Natural killer cell treated with Interleukin-12 subunit alpha and Interleukin-12 subunit beta and Interleukin-15 and Interleukin-18, amount 100 ng/mL, for 72 hours (primary cell): ENCODE measurements at places on chromosomes 2 and 18. TPM values are rescaled to one million over a fixed set of nuclear protein-coding genes. Genes with fewer than 3 reads are reported as not detected.

GRCh38 chr2:241567776-241568175, 9.2 kb downstream of the BOK start:
- H3K36me3 ChIP-seq, result no peaks in the 10 kb centered on the region
- no peaks in the 10 kb centered on the region for H3K27me3 ChIP-seq
- H3K4me1 ChIP-seq, result peaks cover 6% of the 10 kb centered on the region
- no peak overlapping the region for H3K4me3 ChIP-seq

GRCh38 chr2:104919127-104919526, 65.2 kb downstream of the POU3F3 start:
- no peaks in the 10 kb centered on the region for H3K4me1 ChIP-seq
- H3K27me3 ChIP-seq, result peaks cover 4% of the 10 kb centered on the region
- peaks cover 4% of the 10 kb centered on the region for H3K36me3 ChIP-seq

DNA sequence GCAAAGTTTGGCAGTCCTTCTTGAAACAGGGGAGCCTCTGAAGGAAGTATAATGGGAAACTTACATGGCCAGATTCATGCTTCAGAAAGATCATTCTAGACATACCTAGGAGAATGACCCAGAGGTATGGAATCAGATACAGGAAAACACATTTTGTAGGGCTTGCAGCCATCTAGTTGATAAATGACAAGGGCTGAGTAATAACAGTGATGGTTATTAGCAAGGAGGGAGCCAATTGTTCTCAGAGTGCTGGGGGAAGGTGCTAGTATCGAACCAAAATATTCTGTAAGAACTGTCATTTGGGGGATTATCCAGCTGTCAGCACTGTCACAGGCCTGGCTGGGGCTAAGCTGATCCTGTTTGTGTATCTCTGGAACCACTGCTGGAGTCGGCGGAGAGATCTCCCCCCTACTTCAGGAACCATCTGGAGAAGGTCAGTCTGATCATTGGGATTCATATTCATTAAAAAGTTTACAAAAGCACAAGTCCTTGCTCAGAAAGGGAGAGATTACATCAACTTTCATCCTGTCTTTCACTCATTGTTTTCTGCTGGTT, 113.8 kb upstream of the THSD7B start:
- H3K27me3 ChIP-seq, result peaks cover 11% of the 10 kb centered on the region
- no peaks in the 10 kb centered on the region for H3K4me1 ChIP-seq
- no peak overlapping the region for H3K4me3 ChIP-seq
- no peak overlapping the region for H3K27ac ChIP-seq

DNA sequence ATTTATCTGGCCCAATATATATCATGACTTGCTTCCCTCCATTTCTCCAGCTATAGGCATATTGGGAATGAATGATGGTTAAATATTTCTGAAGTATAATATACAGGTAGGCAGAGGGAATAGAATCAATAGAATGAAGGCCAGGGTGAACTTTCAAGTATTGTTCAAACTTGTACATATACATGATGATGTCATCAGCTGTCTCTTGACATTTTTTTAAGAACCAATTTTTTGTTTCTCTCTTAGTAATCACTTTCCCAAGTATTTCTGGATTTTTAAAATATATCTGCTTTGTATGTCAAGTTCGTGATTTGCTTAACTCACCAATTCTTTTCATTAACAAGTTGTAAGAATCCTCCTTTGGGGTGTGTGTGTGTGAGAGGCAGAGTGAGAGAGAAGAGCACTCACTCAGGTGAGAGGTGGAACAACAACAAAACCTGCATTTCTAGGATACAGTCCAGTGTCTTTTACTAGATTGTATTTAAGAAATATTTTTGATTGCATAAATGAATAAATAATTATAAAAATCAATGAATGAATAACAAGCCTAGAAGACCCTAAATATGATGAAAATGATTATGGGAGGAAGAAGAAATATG, 1239.1 kb downstream of the LRP1B start:
- H3K27me3 ChIP-seq, result no peaks in the 10 kb centered on the region
- H3K4me3 ChIP-seq, result no peak overlapping the region
- no peaks in the 10 kb centered on the region for H3K4me1 ChIP-seq
- no peak for DNase-seq
- H3K27ac ChIP-seq, result no peak overlapping the region
- peaks cover 5% of the 10 kb centered on the region for H3K36me3 ChIP-seq

- H3K27ac ChIP-seq, result peak overlapping the region; percentile 18
- peaks cover 22% of the 10 kb centered on the region for H3K27me3 ChIP-seq
- H3K4me3 ChIP-seq, result peak overlapping the region; percentile 20
These were observed 48.9 kb downstream of the LDLRAD4 start for GRCh38 chr18:13267431-13267873.

DNA sequence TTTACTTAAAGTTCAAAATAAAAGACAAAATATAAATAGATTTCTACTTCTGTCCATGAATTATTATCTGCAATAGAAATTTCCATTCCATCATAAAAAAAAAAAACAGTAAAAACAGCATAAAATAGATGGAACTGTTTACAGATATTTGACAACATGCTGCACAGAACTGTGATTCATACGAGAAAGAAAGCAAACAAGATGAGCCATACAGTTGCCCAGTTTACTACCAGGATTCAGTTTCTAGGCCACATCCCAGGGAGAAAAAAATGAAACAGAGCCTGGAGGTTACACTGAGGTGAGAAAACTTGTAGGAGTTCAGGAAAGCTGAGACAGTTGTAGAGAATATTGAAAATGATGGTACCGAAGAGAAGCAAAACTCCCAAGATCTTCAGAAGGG, 1426.9 kb upstream of the ACVR2A start:
- H3K4me3 ChIP-seq, result no peak overlapping the region
- no peaks in the 10 kb centered on the region for H3K36me3 ChIP-seq
- no peaks in the 10 kb centered on the region for H3K27me3 ChIP-seq
- H3K27ac ChIP-seq, result no peak overlapping the region

DNA sequence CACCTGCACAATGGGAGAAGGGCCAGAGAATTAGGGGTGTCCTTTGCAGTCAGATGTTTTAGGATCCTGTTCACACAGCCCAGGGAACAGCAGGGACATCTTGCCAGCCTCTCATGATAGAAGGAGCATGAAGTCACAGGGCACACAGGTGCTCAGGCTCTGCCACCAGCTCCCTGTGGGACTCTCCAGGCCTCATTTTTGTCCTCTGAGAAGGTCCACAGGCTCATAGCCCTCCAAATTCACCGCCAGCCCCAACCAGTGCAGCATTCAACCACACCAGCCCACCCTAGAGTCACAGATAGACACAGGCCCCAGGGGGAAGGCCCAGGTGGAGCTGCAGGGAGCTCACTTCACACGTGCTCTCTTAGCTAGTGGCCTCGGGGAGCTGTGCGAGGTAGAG, 391.7 kb downstream of the TNS1 start:
- no peak for DNase-seq
- peaks cover 13% of the 10 kb centered on the region for H3K27me3 ChIP-seq
- H3K27ac ChIP-seq, result no peak overlapping the region

GRCh38 chr2:117855886-117856285, 41.4 kb downstream of the DDX18 start:
- DNase-seq, result no peak
- no peak overlapping the region for H3K27ac ChIP-seq
- peaks cover 46% of the 10 kb centered on the region for H3K27me3 ChIP-seq
- no peaks in the 10 kb centered on the region for H3K4me1 ChIP-seq

DNA sequence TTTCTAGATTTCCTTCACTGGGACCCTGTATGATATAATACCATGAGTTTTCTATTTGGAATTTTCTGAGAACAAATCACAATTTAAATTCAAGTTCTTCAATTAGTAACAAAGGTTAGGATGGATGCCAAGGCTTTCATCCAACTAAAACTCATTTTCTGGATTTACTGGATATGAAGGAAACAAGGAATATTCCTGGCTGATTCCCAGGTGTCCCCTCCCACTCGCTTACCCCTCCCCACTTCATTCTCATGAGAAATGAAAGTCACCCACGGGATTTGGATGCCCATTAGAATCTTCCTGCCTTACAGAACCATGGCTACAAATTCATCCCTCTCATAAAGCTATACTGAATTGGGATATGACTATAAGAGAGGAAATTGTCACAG, 40.0 kb downstream of the RNU4ATAC start:
- H3K4me1 ChIP-seq, result peaks cover 34% of the 10 kb centered on the region
- H3K4me3 ChIP-seq, result no peak overlapping the region
- H3K27ac ChIP-seq, result no peak overlapping the region
- peaks cover 5% of the 10 kb centered on the region for H3K36me3 ChIP-seq
- no peak for DNase-seq
- no peaks in the 10 kb centered on the region for H3K27me3 ChIP-seq

- H3K27ac ChIP-seq, result peak overlapping the region; percentile 24
- H3K4me3 ChIP-seq, result peak overlapping the region; percentile 55
- DNase-seq, result no peak
- no peaks in the 10 kb centered on the region for H3K27me3 ChIP-seq
- H3K36me3 ChIP-seq, result no peaks in the 10 kb centered on the region
These were observed 22.9 kb downstream of the MARCHF4 start for GRCh38 chr2:216349366-216349765.

DNA sequence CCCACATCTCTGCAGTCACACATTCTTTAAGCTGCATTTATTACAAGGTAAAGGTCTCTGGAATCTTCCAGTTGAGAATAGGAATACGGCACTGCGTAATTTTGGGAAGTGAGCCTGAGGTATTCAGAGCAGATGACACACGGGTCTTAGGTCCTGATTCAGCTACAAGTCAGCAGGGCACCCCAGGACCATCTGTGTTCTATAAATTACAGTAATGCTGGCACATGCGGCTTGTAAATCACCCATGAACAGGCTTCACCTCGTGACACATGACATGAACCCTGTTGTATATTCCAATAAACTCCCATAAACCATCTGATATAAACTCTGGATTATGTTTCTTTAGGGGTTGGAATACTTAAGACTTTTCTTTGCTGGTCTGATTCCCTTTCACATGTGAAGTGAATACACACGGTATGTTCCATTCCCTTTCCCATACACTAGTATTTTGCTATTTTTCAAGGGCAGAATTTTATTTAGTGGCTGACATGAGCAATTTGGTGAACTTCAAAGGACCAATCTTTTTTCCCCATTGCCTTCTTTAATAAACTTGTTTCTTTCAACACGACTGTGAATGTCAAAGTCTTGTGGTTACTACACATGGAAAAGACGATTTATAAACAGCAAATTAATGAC, 298.6 kb downstream of the MEIS1 start:
- H3K36me3 ChIP-seq, result no peaks in the 10 kb centered on the region
- no peak overlapping the region for H3K27ac ChIP-seq
- H3K4me3 ChIP-seq, result no peak overlapping the region
- H3K27me3 ChIP-seq, result no peaks in the 10 kb centered on the region
- no peaks in the 10 kb centered on the region for H3K4me1 ChIP-seq
- no peak for DNase-seq

- DNase-seq, result no peak
- H3K36me3 ChIP-seq, result peaks cover 3% of the 10 kb centered on the region
- peaks cover 8% of the 10 kb centered on the region for H3K27me3 ChIP-seq
- H3K4me3 ChIP-seq, result no peak overlapping the region
These were observed 43.2 kb downstream of the ITPRID2 start for GRCh38 chr2:181934694-181935093.

GRCh38 chr2:104901037-104901881, 47.3 kb downstream of the POU3F3 start:
- no peak for DNase-seq
- H3K36me3 ChIP-seq, result no peaks in the 10 kb centered on the region
- no peak overlapping the region for H3K4me3 ChIP-seq
- H3K27ac ChIP-seq, result no peak overlapping the region
- H3K4me1 ChIP-seq, result no peaks in the 10 kb centered on the region
- peaks cover 23% of the 10 kb centered on the region for H3K27me3 ChIP-seq

Gene AKAIN1
- not detected for total RNA-seq

Gene SPDYA
- total RNA-seq, result 4.5 TPM
